ENCODE measurements at places on chromosomes 1 and 21.
A peak's percentile ranks its signal among the peaks of the same experiment; 100 is the strongest.

DNA sequence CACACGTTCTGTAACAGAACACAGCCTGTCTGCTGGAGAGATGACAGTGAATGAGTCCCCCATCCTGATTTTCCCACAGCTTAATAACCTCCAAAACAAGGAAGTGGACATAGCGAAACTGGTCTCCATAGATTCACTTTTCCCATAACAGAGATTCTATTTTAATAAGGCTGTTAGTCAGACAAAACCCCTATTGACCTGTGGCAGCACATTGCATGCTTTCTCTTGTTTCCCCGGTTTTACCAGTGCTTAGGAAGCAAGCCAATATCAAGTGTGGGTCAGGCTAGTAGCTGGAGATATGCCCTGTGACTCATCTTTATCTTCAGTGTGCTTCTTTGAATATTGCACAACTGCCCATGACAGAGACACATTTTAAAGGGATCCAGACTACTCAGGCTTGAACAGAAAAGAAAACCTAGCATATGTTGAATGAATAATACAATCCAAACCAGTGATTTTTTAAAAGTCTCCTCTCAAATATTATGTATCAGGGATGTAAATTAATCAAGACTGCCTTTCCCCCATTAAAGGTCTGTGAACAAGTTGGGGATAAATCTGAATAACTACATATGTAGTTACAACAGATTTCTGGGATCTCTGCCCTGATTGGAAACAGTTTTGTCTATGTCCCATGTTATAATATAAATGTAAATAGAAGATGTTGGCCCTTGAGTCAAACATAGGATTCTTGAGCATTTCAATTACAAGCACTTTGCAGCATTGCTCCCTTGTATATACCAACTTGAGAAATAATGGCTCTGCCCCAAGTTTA, 11.9 kb upstream of the CLDN8 start:
- no peak for DNase-seq

GRCh38 chr21:20641241-20641640, 357.0 kb upstream of the NCAM2 start:
- DNase-seq: no peak

- DNase-seq: no peak
These were observed 3.0 kb downstream of the CDC42 start for GRCh38 chr1:22055463-22055862.

DNA sequence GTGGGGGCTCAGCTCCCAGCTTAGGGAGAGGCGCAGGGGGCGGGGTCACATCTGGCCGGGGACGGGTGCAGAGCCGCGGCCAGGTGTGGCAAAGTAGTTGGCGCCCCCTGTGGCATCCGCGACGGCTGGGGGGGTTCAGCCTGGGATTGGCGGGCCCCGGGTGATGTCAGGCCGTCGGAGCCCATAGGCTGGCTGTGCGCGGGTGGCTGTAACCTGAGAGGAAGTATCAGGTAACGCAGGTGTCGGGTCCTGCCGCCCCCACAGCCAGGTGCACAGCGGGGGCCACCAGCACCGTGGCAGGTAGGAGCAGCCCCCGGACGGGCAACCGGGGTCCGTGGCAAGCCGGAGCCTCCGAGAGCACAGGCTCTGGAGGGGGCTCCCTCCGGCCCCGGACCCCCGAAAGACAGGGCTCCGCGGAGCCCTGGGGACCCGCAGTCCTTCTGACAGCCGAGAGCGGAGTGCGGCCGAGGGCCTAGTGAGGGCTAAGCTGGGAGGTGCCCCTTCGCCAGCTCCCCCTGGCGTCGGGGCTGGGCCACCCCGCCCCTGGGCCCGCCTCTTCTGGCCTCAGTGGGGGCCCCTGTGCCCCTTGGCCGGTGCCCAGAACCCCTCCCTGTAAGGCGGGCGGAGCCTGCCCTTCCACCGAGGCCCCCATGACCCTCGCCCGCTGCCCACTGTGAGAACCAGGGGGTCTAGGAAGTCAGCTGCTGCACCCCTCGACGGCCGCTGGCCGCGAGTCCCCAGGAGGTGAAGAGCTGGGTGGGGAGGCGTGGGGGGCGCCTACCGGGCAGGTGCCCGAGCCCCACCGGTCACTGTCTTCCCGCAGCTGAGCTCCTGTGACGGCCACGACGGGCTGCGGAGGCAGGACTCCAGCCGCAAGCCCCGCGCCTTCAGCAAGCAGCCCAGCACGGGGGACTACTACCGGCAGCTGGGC, 17.9 kb downstream of the TNFRSF25 start:
- DNase-seq: no peak

DNA sequence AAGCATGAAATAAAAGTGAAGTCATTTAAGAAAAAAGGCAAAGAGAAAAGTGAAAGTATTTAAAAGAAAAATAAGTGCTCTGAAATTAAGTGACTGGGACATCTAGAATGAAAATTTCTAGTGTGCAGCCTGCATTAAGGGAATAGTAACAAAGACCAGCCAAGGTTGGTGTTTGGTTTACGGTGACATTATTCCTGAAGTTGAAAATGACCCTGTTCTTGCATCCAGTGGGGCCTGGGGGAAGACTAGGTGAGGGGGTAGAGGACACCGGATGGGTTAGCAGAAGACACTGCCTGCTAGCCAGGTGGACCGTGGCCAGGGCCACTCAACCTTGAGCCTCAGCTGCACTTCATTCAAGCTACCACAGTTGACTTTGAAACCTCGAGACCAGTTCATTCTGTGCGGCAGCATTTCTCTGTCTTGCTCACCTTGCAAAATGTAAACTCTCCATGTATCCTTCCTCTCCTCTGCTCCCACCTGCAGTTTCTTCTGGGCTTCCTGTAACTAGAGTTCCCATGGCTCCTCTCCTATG, 14.3 kb upstream of the KCNK1 start:
- DNase-seq: no peak

DNA sequence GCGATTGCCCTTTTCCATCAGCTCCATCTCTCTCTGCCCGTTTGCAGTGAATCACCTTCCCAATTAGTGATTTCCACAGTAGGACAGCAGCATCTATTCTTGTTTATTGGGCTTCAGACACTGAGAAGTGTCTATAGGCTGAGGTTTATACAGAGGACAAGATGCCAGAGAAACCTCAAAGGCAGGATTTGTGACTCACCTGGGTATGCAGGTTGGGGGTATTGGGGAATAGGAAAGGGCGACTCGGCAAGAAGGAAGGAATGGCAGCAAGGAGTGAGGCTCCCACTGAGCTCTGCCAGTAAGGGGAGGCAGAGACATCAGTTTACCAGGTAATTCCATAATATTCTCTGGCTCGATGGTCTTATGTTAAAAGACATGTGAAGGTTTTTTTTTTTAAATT, 25.3 kb upstream of the ABCA4 start:
- DNase-seq: no peak

DNA sequence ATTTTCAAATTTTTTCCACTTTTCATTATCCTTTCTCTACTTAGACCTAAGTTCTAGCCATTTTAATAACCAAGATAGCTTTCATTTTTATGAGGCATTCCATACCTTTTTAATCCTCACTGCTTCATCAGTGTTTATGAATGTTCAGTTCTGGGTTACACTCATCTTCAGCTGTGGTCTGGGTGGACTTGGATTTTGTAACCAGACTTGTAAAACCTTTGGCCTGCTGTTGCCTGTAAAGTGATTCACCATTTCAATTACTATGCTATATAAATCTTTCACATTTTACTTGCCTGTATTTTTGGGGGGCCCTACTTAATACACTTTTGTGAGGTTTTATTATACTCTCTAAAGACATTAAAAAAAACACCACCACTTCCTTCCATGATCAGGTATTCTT, 46.2 kb downstream of the USP25 start:
- no peak for DNase-seq

DNA sequence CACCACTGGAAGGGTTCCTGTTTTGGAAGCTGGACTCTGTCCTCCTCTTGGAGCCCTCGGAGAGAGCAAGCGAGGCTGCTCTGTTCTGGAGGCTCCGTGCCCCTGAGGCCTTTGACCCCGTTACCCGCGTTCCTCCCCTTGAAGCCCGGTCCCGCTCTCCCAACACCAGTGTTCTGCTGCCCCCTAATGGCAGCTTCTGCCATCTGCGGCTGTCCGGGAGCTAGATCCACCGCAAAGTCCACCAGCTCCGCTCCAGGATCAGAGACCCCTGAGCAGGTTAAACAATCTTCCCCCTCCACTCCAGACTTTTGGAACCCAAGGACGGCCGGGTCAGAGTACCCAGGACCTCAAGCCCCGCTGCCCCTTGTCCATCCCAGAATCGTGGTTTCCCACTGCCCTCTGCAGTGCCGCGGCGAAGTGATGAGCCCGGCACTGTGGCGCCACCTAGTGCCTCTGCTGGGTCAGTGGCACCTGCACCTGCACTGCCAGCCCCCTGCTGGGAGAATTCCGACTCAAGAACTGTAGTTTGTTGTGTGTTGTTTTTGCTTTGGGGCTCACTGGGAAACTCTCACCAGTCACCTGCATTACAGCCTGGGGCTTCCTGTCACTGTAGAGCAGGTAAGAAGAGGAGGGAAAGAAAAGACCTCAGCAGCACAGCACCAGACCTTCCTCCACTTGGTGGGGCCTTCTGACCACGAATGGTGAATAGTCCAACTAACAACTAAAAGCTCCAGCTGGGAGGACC, 63.5 kb upstream of the NFASC start:
- peak; percentile 62 for DNase-seq

GRCh38 chr1:224559981-224560728, 56.0 kb upstream of the CNIH3 start:
- no peak for DNase-seq

GRCh38 chr1:119001181-119002027, 13.3 kb upstream of the TBX15 start:
- no peak for DNase-seq

DNA sequence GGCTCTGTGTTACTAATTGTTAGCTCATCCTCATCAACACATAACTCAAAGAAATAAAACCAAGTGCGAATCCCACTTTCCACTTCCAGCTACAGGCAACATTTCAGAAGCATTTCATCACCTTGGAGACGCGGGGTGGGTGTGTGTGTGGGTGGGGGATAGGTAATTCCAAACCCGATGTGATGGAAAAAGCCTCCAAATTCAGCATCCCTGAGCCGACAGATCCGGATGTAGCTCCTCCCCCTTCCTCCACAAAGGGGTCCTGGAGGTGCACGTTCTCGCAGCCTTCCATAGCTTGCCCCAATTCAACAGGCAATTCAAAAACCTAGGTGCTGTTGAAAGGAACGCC, 486 bp downstream of the HSPA13 start:
- no peak for DNase-seq

Data from stimulated activated CD8-positive, alpha-beta memory T cell treated with anti-CD3 and anti-CD28 coated beads, Interleukin-12 subunit alpha, Interleukin-12 subunit beta, amount 100 ng/mL, for 4 hours (primary cell).